T1000 (cell line): ENCODE measurements at places on chromosomes 2 and 18.

- no peak for DNase-seq
Measured at GRCh38 chr2:161265874-161266273, 42.4 kb upstream of the PSMD14 start.

- peak; percentile 8 for DNase-seq
Measured at GRCh38 chr2:131105950-131106801, 1.0 kb downstream of the PLEKHB2 start.

DNA sequence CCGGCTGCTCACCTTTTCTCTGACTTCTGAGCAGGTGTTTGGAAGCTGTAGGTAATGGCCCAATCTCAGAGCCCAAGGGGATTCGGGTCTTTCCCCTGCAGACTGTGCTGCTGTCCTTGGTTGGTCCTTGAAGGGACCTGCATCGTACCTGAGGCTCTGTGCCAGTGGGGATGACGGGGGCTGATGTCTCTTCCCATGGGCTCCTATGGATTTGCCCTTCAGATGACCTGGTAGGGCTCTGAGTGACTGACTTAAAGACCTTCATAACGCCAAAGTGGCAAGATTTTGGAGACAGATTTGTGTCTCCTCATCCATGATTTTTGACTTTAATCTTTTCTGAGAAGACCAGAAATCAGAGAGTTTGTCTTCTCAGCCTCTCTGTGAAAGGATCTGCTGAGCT, 166.1 kb downstream of the FAM210A start:
- no peak for DNase-seq

DNA sequence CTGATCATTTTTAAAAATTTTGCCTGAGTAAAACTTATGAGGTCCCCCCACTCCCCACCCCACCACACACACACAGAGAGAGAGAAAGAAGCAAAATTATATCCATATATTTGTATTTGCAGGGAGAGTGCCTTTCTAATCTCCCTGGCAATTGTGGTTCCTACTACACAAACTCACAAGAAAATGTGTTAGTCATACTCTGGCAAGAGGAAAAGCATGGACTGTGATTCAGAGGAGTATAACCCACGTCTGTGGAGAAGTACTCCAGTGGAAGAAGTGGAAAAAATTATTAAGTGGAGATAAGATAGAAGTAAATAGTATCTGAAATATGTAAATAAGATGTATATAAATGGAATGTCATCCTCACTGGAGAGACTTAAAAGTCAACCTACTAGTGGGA, 114.0 kb downstream of the DSEL start:
- DNase-seq = no peak

- DNase-seq = no peak
Measured at GRCh38 chr2:160469621-160470204, 23.9 kb downstream of the RBMS1 start.

- DNase-seq = no peak
Measured at GRCh38 chr2:167987026-167987425, 260.4 kb downstream of the STK39 start.

- no peak for DNase-seq
Measured at GRCh38 chr2:151638191-151638933, 95.9 kb downstream of the NEB start.

DNA sequence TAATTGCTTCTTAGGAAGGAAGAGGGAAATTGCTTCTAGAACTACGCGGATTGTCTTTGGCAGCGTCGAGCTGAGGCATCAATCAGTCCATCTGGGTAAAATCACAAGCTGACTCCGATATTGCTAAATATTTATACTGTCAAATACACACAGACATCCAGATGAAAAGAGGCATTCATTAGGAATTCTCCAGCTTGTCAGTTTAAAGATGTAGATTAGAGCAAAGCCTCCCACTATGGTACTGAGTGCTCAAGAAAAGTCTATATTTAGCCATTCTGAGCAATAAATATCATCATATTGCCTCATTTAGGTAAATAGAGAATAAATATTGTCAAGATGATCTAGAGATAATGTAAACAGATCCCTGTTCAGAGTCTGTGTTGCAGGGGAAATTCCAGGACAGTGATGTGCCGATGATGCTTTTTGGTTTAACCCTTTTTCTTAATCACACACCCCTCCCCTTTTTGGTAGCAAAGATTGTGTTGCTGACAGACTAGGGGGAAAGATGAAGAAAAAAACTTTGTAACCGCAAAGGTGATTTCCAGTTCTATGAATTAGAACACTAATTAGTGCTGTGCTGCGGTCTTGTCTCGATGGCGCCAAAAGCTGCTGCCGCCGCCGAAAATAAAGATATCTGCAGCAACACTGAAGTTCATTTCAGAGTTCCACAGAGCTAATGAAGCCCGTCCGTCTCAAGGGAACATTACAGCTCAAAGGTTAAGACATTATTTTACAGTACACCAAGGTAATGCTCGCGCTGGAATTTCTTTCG, 171.8 kb downstream of the PTGR3 start:
- DNase-seq = no peak

- DNase-seq = no peak
Measured at GRCh38 chr2:32189011-32189410, 23.3 kb downstream of the SLC30A6 start.

GRCh38 chr2:223853425-223853837, 16.0 kb upstream of the AP1S3 start:
- DNase-seq = no peak

DNA sequence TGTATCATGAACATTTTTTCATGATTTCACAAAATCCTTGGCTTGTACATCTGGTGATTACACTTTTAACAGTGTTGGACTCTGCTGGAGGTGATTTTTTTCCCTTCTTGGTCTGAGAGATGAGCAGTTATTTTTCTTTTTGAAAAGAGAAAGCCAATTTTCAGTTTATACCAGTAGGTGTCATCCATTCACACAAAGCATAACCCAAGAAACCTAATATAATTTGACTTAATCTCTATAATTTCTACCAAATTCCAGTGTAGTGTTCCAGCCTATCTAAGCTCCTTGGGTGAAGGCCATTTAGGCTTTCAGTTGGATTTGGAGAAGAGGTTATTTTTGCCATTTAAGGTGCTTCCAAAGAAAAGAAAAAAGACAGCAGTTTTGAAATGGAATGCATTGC, 7.7 kb upstream of the ICOS start:
- DNase-seq = no peak

DNA sequence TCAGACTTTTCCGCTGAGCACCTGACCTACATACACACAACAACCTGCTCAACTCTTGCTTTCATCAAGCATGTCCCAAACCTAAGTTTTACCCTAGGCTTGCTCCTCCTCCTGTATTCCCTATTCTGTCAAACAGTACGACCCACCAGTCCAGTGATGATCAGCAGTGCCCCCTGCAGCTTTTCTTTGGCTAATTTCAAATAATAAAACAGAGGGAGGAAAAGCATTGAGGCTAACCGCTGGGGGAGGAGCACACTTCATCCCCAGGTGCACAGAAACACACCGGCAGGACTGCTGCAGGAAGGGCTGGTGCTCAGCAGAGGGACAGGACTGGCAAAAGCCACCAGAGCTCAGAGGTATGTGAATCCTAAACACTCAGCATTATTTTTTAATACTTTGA, 21.2 kb downstream of the E2F6 start:
- no peak for DNase-seq

- DNase-seq = no peak
Measured at GRCh38 chr2:168416555-168416954, 39.5 kb upstream of the CERS6 start.

DNA sequence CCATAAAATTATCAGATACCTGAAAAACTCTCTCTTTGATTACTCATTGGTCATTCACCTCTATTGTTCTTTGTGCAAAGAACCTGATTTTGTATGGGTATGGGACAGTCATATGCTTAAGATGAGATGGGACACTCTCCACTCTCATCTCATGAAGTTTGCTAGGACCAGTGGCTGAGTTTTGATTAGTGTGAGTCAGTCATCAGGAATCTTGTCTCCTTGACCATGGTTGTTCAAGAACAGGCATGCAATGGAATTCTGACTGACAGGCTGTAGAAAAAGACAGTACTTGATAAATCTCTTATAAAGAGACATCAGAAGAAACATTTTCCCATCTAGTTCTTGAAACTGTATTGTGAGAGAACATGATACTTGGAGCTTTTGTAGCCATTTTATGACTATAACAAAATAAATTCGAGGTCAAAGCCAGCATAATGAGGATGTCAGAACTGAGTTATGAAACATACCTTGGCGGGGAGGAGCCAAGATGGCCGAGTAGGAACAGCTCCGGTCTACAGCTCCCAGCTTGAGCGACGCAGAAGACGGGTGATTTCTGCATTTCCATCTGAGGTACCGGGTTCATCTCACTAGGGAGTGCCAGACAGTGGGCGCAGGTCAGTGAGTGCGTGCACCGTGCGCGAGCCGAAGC, 367.0 kb downstream of the NR4A2 start:
- no peak for DNase-seq

DNA sequence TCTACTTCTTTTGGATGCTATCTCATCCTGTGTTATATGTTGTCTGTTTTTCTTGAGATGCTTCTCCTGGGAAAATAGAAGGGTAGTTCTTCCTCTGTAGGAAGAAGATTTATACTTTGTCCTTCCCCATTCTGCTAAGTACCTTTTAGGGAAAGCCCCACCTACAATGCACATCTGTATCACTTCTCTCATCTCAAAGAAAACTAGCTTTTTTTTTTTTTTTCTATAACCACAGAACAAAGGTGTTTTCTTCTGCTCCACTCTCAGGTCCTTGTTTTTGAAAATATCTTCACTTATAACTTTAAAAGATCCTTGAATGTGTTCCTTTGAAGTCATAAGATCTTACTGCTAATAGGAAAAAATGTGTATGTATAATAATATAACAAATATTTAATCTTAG, 30.8 kb downstream of the CCDC150 start:
- DNase-seq = no peak

DNA sequence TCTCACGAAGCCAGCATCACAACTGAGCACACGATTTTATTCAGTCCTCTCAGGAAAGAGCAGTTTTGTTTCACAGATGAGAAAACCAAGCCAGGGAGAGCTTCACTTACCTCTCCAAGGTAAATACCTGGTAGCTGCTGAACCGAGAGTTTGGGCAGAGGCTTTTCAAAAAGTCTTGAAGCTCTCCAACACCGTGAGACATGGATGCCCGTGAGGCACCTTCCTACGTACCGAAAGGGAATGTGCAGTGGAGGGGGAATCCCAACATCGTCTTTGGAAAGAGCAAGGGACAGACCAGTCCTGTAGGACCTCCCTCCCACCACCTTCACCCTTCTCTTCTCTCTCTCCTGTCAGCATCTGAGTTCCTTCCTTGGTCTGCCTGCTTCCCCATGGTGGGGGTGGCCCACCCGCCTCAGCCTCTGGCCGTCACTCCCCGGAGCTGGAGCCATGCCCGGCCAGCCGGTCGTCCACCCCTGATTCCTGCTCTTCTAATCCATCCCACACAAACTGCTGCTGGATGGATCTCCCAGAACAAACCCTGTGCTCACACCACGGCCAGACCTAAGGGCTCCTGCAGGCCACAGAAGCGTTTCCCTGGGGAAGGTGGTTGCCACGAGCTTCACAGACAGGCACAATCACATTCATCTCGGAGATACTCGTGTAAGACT, 97.3 kb upstream of the SNTG2 start:
- DNase-seq = no peak

DNA sequence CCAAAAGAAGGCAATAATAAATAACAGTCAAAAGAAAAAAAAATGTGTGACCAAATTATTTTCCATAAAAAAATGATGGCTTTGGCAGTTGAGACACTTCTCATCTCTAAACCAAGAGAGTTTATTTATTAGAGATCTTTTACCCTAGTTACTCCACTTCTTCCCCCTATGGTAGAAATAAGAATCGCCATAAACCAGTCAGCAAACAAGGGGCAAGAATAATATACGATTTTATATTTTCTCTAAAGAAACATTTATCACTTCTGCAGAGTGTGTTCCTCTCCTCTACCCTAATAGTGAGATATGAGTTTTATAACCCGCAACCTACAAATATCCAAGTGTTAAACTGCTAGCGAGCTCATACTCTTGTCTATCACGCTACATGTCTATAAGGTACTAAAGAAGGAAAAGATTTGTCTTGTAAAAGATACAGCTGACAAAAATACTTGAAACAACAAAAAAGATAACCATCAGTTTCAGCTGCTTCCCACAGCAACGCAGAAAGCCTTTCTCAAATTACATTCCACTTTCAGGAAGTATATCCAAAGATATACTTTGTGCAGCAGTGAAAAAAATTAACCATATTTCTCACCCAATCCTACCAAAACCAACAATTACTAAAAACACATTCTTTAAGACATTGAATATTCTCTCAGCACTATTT, 2.3 kb downstream of the RNF103 start:
- DNase-seq = no peak

DNA sequence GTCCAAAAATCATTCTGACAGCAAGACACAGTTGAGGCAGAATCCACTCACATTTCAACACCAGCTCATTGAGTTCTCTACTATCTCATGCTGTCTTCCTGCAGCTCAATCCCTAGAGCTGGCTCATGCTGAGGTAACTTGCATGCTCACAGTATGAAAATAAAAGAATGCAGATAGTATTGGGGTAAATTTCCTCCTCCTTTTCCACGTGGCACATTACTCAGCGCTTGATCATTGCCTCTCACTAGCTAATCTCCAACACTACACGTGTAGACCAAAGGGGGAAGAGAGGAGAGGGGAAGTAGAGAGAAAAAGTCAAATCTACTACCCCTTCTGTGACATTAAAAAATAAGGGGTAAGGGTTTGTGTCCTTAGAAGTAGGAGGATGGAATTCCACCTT, 300.6 kb downstream of the AFF3 start:
- no peak for DNase-seq

DNA sequence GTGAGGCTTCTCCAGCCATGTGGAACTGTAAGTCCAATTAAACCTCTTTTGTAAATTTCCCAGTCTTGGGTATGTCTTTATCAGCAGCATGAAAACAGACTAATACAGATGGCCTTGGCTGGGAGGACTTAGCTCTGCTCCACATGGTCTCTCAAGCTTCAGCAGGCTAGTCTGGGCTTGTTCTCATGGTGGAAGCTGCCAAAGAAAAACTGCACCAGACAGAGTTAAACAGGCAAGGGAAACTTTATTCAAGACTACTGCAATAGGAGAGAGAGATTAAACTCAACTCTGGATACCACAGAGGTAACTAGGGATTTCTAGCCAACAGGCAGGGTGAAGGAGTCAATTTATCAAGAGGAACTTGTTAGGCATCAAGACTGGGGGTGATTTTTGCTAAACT, 142.1 kb downstream of the CABLES1 start:
- no peak for DNase-seq

- DNase-seq = no peak
Measured at GRCh38 chr2:190202018-190202417, 117.6 kb downstream of the HIBCH start.

GRCh38 chr2:69692424-69692823, 48.9 kb upstream of the AAK1 start:
- DNase-seq = no peak

- no peak for DNase-seq
Measured at GRCh38 chr2:58047373-58047935, 848 bp downstream of the VRK2 start.

DNA sequence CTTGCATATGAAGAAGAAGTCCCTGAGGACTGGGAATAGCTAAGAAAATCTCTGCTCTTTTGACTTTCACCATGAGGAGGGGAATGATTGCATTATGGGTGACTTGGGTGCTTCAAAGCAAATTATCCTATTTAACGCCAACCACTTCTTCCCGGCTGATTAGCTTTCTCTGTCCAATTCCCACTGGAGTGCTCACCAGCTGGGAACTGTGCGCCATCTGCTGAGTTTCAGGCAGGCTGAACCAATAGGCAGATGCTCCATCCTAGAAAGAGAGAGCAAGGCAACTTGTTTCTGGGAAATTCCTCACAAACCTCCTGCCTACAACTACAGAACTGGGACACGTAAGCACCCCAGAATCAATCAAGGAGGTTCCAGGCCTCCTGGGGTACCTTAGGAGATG, 49.4 kb downstream of the POLE4 start:
- no peak for DNase-seq
